ENCODE measurements at places on chromosomes 5 and 9.

DNA sequence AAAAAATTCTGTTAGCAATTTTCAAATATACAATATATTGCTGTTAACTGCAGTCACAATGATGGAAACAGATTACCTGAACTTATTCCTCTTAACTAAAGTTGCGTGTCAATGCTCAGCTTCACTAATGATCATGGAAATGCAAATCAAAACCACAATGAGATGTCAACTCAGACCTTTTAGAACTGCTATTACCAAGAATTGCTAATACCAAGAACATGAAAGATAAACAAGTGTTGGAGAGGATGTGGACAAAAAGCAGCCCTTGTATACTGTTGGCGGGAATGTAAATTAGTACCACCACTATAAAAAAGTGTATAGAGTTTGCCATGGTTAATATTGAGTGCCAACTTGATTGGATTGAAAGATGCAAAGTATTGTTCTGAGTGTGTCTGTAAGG lies 1409.7 kb upstream of the CDH18 start:
- DNase-seq = no peak

GRCh38 chr5:56461584-56461983 lies 228.5 kb upstream of the ANKRD55 start:
- DNase-seq = no peak

DNA sequence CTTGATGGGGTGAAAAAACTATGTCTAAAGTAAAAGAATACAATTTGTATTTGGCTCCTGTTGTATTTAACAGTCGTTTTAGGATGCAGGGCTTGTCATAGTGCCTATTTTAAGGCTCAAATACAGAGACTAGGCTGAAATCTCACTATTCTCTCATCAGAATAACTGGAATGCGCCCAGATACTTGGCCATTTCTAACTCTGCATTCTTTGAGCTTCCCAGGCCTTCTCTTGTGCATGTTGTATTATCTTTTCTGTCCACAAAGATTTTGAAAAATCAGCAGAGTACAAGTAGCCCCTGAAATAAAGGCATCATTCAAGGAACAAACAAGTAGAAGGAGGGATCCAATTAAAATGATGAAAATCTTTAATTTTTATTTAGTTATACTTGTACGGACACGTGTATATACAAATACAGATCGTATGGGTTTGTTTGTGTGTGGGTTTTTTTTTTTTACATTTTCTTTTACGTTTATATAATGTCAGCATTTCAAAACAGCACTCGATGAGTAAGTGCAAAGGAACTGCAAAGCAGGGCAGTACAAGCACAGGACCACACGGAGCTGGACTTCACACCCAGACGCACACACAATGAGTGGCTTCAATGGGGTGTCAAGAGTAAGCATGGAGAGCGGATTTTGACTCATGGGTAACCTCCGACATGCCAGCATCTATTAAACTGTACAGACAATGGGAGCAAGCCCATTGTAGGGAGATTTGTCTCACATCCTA lies 294.0 kb downstream of the EFNA5 start:
- no peak for DNase-seq

GRCh38 chr5:137856916-137857862 lies 10.5 kb upstream of the MYOT start:
- no peak for DNase-seq

- DNase-seq = no peak
These were observed 290.8 kb downstream of the TRPM3 start for GRCh38 chr9:70830618-70831017.

DNA sequence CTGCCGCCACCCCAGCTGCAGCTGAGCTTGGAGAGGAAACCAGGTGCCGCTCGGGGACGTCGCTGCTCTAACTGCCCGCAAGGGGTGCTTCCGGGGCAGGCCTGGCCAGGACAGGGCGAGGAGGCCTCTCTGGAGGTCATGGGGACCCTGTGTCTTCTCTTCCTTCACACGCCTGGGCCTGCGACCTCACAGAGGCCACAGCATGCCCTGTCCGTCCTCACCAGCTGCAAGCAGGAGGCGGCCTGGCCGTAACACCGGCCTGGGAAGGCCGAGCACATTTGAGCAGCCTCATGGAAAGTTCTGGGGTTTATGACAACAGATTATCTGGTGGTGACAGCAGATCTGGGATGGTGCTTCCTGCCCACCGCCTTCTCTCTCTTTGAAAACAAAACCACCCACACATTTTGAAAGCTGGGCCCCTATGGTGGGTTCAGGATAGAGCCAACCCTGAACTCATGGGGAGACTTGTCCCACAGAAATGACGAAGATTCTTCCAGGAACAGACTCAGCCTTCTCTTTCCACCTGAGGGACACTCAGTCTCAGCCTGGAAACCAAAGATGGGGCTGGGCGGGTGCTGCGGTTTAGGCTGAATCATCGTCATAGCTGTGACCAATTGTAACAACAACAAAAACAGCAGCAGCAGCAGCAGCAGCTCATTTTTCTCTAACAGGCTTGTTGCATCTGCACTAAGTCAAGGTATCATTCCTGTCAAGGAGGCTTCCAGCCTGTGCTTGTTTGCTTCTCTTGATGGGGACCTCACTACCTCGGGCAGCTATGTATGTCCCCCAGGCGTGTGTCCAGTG lies 99.6 kb upstream of the RAPGEF1 start:
- no peak for DNase-seq

DNA sequence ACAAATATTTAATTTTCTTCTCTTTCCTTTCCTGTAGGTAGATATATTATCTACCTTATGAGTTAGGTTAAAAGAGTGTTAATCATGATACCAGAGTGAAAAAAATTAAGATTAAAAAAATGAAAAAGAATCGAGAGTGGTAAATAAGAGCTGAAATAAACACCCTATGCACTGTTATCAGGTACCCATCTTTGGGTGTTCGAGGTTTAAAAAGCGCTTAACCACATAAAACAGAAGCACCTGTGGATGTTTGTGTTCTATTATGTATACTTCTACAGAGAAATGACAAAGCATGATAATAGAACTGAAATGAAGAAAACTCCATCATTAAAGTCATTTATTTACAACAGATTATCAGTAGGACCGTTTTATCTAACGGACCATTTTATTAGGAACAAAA lies 25.7 kb upstream of the GCNT4 start:
- DNase-seq = no peak

GRCh38 chr5:97418462-97418861 lies 235.4 kb upstream of the RIOK2 start:
- DNase-seq = no peak

GRCh38 chr5:17305017-17305416 lies 87.6 kb downstream of the BASP1 start:
- no peak for DNase-seq

Measured in GM13977 (cell line).